ENCODE measurements at places on chromosomes 16 and 17.
A peak's percentile ranks its signal among the peaks of the same experiment; 100 is the strongest.

GRCh38 chr17:29196769-29197515 is 16.7 kb upstream of the MYO18A start:
- no peak for DNase-seq

DNA sequence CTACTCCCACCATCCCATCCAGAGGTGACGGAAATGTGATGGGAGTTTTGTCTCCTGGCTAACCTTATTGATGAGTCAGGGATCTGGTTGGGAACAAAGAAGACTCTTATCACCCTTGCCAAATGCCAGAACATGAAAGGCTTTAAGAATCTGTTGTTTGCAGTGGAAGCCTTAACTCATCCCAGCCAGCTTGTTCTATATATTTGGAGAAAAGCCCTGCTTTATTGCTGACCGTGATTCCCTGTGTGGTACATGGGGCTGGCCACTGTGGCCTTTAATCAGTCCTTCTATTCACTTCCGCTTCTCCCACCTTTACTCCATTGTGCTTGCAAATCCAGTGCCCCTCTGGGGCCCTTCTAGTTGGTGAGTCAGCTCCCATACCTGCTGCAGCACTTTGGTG is 156.6 kb downstream of the PHKB start:
- DNase-seq: no peak

- DNase-seq: no peak
These were observed 651.8 kb upstream of the GOT2 start for GRCh38 chr16:59385959-59386358.

DNA sequence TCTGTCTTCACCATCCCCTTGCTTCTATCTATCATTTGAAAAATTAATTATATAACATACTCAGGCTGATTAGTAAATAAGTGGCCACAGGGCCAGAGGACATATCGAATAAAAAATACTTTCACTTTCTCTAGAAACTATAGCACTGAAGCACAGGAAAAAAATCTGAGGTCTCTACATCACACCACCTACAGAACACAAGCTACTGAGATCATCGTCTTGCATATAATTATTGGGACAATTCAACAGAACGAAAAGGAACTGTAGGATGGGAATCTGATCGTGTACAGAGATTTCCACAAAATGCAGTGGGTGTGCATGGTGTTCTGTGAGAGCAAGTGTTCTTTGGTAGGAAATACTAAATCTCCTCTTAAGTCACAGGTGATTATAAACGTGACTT is 289.6 kb upstream of the ERCC4 start:
- no peak for DNase-seq

GRCh38 chr17:76314392-76315227 is 6.5 kb upstream of the QRICH2 start:
- DNase-seq: peak; percentile 27

DNA sequence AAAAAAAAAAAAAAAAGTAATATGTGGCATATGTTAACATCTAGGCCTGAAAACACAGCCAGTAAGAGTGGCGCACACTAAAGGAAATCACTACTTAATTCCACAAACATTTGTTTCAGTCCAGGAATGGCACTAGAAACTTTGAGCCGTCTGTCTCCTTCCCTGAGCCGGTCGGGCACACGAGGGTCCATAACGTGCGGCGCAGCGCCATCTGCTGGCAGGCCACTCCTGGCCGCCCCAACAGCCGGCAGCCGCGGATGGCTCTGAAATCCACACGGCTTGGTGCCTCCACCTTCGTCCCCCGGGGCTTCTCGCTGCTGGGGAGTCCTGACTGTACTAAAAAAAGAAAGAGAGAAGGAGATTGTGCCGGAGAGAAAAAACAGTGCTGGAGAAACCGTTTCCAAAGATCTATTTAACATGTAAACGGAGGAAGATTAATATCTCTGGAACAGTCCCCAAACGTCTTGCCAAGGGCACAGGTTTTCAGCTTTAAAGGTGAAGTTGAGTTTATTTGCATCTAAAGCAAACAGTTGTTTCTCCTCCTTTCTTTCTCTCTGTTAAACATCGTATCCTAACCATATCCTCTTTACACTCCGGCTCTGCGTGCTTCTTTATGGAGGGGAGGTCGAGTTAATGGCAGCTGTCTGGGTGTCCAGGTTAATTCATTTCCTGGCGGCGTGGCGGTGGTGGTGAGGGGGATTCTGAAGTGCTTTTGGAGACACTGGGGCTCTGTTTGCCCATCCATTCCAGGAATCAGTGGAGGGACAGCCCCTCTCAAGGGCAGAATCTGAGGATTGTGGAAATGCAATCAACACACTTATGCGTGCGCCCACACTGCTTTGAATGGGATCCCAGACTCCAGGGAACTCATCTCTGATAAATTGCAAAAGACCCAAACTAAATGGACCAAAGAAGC is 611.3 kb upstream of the SALL1 start:
- peak; percentile 80 for DNase-seq

GRCh38 chr16:64545768-64546167 is 576.1 kb downstream of the CDH11 start:
- no peak for DNase-seq

DNA sequence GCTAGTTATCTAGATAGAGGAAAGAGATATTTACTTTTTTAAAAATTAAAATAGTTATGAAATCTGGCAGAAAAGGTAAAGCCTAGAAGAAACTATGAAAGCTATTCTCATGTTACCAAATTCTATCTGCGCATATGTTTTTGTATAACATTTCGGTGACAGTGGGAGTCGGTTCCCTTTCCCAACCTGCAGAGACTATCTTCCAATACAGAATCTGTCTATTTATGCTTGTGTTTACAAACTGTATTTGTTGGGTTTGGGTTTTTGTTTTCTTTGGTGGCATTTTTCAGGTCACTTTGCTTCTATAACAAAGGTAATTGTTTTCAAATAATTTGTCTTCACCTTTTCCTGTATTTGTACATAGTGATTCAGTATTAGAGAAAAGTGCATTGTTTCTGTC is 69.8 kb downstream of the YPEL2 start:
- DNase-seq: no peak

- DNase-seq: no peak
These were observed 961.9 kb downstream of the CDH11 start for GRCh38 chr16:64159976-64160375.

- no peak for DNase-seq
These were observed 121.5 kb downstream of the KATNIP start for GRCh38 chr16:27671410-27671809.

DNA sequence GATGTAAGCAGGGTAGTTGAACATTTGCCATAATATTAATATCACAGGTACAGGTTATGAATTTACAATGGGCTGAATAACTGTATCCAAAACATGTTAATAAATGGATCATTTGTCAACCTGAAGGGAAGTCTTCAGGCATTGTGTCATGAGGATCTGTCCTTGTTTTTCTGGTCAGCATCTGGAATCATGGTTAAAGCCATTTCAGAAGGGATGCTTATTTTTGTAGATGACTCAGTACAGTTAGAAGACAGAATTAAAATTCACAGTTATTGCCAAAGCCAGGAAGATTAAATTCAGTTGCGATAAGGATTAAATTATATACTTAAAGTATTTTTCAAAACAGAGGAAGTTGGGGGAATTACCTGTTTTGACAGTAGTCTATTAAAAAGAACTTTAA is 8.0 kb downstream of the PSMD11 start:
- no peak for DNase-seq

GRCh38 chr17:79792341-79792871 is 4.5 kb downstream of the CBX8 start:
- DNase-seq: no peak

DNA sequence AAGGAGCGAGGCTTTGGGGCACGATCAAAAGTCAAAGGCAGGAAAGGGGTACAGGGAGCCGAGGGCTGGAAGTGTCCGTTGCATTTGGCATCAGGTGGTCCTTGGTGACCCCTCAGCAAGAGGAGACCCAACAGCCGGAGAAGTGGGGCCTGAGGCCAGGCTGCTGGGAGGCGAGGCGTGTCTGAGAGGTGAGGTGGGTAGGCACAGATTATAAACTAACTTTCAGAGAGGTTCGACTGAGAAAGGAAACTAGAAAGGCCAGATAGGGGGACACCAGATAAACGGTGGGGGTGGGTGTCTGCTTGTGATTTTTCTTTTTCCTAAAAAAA is 3.6 kb downstream of the PECAM1 start:
- DNase-seq: no peak

DNA sequence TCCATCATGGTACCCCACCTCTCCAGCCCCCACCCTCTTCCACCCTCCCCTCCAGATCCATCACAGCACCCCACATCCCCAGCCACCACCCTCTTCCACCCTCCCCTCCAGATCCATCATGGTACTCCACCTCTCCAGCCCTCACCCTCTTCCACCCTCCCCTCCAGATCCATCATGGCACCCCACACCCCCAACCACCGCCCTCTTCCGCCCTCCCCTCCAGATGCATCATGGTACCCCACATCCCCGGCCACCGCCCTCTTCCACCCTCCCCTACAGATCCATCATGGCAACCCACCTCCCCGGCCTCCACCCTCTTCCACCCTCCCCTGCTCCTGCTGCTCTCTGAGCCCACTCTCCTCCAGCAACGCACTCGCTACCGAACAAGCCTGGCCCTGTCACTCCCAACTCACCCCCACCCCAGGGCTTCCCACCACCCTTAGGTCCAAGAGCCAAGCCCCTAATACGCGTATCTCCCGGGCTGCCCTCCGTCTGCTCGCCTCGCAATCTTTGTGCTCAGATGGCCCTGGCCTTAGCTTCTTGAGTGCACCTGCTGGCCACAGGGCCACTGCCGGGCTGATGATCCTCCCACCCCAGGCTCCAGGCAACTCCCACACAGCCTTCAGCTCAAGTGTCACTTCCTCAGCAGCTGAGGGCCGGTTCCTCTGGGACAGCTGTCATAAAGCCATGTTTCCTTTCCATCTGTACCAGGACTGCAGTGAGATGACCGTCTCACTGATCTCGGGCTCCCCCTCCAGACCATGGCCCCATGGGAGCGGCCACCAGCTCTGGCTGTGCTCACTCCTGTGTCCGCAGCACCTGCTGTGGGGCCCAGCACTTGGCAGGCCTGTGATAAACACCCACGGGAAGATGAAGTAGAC is 25.5 kb downstream of the KDM8 start:
- no peak for DNase-seq

DNA sequence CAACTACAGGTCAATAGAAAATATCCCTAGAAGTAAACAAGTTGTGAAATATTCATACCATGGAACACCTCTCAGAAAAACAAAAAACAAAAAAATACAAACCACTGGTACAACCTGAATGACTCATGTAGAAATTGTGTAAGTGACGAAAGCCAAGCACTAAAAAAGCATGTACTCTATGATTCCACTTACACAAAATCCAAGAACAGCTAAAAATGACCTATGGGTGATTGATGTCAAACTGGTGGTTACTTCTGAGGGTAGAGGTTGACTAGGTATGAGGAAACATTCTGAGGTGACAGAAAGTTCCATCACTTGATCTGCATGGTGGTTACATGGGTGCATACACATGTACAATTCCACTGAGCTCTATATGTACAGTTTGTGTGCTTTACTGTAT is 31.1 kb downstream of the DHRS7C start:
- DNase-seq: no peak

DNA sequence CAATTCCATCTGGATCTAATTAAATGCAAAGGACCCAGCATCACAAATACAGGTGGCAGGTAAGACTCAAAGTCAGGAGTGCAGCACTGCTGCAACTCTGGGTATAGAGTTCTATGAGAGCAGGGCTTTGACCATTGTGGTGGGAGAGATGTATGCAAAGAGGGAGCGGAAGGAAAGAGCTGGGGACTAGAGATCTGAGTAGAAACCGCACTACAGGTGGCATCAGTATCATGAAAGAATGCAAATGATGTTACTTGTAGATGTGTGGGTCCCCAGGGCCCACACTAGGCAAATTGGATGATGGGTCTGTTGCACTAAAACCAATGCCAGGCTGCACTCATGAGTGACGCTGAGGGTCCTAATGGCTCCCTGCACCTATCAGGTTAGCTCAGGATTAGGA is 287.1 kb upstream of the ASIC2 start:
- DNase-seq: no peak

DNA sequence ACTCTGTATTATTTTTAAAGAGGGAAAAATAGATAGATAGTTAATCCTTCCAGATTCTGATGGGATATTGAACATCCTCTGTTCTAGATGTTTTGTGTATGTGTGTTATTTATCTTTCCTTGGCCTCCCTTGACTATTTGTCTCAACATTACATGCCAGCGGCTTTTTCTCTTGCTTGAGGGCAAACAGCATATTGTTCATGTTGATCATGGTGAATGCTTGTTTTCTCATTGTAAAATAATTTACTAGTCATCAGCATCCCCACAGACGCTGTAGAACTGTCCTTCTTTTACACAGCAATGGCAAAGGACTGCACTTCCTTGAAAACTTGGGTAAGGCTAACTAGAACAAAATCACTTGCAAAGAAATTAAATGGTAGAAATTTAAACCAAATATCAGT is 1376.4 kb upstream of the GOT2 start:
- DNase-seq: no peak

- no peak for DNase-seq
These were observed 38.4 kb upstream of the DNAH17 start for GRCh38 chr17:78615631-78616030.

DNA sequence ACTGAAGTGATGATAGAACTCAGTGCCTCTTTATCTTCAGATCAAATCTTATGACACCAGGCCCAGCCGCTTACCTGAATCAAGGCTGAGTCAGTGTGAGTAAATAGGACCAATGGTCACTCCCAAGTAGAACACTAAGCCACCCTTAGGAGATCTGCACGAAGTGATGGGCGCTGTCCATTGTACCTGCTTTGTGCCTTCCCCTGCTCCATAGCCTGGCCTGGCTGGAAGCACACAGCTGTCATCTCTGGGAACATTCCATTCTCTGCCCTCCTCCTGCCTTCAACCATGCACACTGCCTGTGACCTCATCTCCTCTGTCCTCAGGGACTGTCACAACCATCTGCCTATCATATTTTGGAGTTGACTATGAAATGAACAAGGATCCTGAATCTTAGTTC is 279.5 kb upstream of the ASIC2 start:
- peak; percentile 5 for DNase-seq

- DNase-seq: no peak
These were observed 10.3 kb downstream of the NSMCE1 start for GRCh38 chr16:27258241-27258734.

GRCh38 chr16:17282247-17282646 is 188.5 kb downstream of the XYLT1 start:
- DNase-seq: no peak

DNA sequence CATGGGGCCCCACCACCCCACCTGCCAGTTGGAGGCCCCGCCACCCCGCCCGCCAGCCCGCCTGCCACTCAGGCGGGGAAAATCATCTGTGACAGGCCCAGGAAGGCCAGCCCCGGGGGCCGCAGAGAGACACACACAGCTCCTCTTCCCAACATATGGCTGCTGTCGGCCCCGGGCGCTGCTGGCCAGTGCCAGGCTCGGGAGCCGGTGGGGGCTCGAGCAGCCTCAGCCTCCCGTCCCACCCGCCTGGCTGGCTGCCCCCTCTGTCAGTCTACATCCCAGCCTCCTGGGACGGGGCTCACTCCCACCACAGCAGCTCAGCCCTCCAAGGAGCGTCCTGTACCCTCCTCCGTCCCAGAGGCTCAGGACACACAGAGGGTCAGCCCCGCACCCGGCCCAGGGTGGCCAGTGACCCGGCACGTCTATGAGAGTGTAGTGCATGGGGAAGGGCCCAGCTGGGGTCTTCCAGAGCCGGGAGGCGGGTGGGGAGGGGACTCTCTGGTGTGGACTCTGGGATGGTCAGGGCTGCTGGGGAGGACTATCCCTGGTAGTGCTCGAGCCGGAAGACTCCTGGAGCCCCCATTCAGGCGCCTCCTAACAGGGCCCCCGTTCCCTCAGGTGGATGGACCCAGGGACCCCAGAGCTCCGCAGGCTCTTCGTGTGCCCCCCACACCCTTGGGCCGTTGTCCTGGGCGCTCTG is 3.6 kb upstream of the PRR35 start:
- DNase-seq: no peak

All from hematopoietic multipotent progenitor cell treated with erythropoietin and hydrocortisone succinate and interleukin-3 and kit ligand, for 4 days (in vitro differentiated cells).